Vagina (tissue), 2 donors: ENCODE measurements at places on chromosomes 11 and 22. TPM values are rescaled to one million over a fixed set of nuclear protein-coding genes. Genes with fewer than 3 reads are reported as not detected.

Gene LRRN4CL
- total RNA-seq, result 45.2 TPM

Gene POGLUT3
- 24.8 TPM for total RNA-seq

Gene PAMR1
- total RNA-seq, result 46.7 TPM

Gene APOL1
- 28.5 TPM for total RNA-seq

DNA sequence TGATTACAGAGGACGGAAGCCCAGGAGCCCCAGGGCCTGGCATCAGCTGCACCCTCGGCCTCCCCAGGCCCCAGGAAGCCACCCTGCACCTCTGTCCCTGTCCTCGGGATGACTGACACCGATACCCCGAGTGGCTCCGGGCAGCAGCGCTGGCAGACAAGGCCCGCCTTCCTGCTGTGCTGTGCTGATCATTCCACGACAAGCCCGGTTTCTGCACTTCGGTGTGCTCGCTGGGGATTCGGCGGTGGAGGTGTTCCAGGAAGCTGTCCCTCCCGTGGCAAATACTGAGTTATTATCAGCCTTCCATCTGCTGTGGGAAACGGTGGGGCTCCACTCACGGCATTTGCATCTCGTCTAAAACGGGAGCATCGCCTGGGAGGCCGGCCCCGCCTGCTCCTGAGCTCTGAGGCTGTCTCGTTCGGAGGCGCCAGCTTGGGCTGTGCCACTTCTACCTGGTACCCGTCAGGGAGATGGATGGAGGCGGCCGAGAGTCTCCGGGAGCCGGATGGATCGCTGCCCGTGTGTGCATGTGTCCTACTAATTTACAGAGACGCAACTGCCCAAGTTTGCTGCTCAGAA, 506.1 kb downstream of the BRD1 start:
- peak; percentile 77 for DNase-seq

DNA sequence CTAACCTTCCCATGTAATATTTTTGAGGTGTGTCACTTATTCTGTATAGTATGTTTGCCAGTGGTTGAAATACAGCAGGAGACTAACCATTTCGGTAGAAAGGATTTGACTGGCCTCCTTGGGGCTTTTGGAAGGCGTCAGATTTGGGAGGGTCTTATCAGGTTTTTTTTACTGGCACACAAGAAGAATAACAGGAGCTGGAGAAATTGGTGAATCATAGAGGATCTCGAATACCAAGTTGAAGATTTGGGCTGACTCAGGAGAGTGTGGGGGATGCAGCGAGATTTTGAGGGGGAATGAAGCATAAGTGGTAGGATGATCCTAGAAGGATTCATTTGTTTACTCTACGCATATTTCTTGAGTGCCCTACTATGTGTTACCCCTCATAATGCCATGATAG, 200.5 kb downstream of the DDX10 start:
- DNase-seq, result no peak

DNA sequence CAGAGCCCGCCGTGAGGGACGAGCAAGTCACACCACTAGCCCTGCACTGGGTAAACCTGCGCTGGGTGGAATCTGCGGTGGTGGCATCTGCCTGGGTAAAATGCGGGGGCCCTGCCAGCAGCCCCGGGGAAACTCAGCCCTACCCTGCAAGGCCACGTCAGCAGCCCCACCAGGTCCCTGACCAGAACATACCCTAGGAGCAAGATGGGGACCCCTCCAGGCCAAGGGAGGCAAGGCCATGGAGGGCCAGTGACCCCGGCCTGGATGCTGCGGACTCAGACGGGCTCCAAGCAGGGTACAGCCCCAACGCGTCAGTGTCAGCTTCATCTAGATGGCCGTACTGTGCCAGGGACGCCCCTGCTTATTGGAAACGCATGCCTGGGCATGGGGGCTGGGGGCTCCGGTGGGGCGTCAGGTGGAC, 26.3 kb downstream of the TOLLIP start:
- DNase-seq, result no peak

GRCh38 chr11:30798547-30799236, 212.5 kb upstream of the MPPED2 start:
- no peak for DNase-seq

DNA sequence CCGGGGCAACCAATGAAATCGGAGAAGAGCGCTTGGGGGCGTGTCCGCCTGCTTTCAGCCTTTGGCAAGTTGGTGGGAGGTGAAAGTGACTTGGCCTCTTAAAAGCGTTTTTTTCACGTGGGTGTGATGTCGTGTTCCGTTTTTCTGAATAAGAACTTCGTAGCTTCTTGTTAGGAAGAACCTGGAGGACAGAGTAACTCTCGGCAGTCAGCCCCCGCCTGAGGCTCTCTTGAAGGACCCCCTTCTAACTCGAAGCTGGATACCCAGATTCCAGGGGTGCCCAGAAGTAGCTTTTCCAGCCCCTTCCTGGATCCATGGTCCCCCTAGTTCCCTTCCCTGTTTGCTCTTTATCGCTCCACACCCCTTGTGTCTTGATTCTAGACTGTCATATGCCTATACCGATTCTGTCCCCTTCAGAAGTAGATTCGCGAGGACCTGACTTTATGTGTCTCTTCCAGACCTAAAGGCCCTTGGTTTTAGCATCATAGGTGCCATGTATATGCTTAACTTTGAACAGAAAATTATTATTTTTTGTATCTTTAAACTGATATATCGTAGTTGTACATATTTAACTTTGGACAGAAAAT, 915 bp upstream of the OSBP start:
- no peak for DNase-seq

DNA sequence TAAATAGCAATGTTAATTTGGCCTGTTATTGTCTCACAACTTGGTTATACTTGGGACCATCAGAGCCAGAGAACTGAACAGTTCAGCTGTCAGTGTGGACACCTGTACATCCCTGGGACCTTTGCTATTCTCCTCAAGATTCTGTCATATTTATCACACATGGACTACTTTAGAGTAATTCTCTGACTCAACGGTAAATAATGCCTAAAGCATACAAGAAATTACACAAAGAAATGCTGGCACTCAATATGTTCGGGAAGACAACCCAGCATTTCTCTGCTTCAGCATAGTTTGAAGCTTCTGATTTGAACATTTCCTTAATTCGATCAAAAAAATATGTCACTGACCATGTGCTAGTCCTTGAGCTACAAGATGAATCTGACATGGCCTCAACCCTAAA, 34.6 kb upstream of the MMP13 start:
- DNase-seq, result no peak

GRCh38 chr11:76740772-76741171, 42.4 kb upstream of the TSKU start:
- no peak for DNase-seq

DNA sequence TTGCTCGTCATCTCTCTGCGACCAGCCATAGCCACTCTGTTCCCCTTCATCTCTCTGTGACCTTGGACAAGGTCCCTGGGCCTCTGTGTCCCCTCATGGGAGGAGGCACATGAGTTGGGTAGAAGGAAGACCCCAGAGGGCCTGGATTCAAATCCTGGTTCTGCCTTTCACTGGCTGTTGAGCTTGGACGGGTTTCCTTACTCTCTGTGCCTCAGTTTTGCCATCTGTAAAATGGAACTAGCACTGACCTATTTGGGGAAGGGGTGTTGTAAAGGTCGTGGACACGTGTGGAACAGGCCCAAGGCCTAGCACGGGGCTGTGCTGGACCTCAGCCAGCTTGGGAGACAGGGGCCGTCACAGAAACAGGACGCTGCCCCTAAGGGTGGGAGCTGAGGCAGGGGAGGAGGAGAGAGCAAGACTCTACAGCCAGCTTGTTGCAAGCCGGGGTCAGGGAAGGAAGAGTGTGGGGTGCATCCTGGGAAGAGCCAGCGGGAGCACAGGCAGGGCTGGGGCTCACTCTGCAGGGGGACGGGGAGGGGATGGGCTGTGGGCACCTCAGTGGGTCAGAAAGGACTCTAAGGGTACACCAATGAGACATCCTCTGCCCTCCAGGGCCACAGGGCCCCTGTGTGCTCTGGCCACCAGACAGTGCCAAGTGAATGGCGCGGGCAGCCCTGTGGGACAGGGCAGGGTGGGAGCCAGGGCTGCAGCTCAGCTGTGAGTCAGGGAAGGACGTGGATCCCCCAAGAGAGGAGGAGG, 59.1 kb downstream of the WNT7B start:
- no peak for DNase-seq

DNA sequence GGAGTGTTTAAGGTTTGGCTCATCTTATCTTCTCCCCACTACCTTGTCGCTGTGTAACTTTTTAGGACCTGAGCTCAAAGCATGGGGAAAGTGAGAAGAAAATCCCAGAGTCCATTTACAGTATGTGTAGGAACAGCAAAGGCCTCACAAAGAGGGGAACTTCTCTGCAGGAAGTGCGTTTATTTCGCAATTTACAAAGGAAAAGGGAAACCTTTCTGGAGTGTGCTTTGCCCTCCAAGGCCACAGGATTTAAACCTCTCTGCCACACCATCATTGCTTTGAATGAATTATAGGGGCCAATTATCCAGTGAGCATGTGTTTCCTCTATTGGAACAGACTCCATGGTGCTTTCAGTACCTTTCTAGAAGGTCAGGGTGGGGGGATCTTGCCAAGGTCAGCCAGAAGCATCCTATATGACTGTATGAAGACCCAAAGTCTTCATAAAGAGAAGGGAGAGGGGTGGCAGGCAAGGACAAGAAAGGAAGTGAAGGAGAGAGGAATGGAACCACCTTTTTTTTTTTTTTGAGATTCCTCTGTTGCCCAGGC, 68.1 kb upstream of the LMO2 start:
- DNase-seq, result no peak

DNA sequence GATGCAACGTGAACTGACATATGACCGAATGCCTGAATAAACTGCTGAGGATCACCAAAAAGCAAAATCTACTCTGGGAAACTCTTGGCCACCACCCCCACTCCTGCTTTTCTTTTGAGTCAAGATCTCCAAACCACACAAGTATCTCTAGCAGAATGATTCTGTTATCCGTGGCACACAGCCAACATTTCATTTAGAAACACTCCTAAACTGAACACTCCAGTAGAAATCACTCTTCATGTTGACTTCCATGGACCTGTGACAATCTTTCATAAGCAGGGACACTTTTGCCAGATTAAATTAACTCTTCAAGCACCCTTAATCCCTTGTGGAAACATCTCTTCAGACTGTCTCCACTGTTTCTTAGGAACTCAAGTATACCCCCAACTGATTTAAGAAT, 44.4 kb downstream of the VSIG10L2 start:
- no peak for DNase-seq

DNA sequence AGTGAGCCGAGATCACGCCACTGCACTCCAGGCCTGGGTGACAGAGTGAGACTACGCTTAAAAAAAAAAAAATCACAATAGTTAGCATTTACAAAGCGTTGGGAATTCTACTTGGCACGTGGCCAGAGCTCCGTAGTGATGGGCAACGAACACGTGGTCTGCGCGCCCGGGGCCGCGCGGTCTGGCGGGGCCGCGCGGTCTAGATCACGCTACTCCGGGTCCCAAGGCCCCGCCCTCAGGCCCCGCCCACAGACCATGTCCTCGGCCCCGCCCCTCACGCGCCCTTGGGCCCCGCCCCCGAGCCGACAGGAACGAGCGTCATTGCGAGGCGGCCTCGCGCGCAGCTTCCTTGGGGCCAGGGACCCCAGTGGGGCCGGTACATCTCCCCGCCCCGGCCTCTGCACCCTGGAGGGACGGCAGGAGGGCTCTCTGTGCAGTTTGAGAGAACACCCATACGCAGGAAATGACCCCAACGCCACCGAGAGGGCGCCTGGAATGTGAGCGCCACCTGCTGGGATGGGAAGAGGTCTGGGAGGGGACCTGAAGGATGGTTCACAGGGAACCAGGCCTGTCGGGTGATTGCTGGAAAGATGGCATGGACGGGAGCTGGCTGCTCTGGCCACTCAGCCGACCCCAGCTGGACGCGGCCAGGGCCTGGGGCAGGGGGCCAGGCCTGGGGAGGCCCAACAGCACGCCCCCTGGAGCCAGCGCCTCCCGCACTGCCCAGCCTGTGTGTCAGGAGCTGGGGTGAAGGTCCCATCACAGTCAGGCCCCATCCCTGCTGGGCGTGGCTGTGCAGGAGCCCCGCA, 2.0 kb upstream of the PTDSS2 start:
- DNase-seq, result no peak

- DNase-seq, result no peak
Measured at GRCh38 chr11:78429209-78429608, 11.6 kb upstream of the GAB2 start.

DNA sequence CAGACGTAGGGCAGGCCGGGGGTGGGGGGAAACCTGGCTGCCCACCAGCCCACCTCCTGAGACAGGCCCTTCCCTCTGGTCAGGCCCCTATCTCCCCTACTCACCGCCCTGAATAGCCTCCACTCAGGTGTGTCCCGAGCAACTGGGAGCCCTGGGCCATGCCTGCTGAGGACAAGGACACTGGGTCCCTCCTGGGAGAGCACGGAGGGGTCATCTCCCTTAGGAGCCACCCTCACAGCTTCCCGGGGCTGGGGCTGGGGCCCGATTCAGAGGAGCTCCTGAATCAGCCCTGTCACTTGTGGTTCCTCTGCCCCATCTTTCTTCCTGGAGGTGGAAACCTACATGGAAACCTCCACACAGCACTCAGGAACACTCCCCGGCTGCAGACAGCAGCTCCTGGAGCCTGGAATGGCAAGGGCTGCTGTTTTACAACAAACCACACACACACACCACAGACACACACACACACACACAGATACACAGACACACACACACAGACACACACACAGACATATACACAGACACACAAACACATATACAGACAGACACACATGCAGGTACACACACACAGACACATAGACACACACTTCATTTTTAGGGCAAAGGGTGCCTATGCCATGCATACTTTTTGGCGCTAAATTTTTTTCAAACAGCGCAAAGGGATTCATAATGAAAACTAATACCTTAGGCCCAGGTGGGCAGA, 9.6 kb upstream of the EMID1 start:
- DNase-seq, result no peak

- no peak for DNase-seq
Measured at GRCh38 chr22:50563413-50564160, 868 bp upstream of the SYCE3 start.

GRCh38 chr22:27629908-27630673, 171.5 kb downstream of the MN1 start:
- DNase-seq, result no peak

DNA sequence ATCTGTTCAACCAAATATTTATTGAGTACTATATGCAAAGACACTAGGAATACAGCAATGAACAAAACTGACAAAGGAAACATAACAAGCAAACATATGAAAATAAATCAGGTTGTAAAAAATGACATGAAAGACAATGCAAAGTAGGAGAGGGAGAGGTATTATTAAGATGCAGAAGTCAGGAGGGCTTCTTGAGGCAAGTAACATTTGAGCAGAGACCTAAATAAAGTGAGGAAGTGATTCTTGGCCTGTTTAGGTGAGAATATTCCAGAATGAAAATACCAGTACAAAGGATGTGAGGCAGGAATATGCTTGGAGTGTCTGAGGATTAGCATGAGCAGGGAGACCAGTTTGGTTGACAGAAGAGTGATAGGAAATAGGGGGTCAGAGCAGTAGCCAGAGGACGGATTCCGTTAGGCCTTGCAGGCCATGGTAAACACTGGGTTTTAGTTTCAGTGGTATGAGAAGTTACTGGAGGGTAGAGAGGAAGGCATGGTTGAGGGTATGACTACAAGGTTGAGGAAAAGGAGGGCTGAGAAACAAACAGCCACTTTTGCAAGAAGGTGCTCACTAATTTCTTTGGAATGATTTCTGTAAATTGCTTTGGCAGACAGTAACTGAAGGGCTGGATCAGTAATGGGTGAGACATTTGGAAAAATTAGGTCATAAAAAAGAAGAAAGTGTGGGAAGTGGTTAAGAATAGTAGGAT, 191.9 kb downstream of the SWAP70 start:
- no peak for DNase-seq
